Stimulated activated CD4-positive, alpha-beta T cell treated with anti-CD3 and anti-CD28 coated beads, Interleukin-4, amount 100 ng/mL, for 48 hours (primary cell): ENCODE measurements at places on chromosomes 3 and 15.

DNA sequence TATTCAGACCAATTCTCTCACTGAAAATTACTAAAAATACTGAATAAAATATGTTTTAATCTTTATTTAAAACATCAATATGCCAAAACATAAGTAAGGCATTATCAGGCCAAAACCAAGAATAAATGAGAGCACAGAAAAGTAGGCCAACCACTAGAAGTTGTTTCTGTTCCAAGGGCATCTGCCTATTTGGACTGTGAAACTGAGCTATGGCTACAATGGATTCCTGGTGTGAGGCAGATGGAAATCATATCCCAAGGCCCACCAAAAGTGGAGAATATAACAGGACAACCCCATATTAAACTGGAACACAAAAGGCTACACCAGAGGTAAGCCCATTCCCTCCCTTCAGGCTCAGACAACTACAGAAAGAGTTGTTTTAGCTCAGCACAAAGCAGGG, 302.8 kb upstream of the IL12A start:
- no peak for DNase-seq

- DNase-seq: no peak
These were observed 189.2 kb downstream of the LPP start for GRCh38 chr3:188342991-188343732.

GRCh38 chr3:120151791-120152190, 57.5 kb upstream of the GSK3B start:
- no peak for DNase-seq

DNA sequence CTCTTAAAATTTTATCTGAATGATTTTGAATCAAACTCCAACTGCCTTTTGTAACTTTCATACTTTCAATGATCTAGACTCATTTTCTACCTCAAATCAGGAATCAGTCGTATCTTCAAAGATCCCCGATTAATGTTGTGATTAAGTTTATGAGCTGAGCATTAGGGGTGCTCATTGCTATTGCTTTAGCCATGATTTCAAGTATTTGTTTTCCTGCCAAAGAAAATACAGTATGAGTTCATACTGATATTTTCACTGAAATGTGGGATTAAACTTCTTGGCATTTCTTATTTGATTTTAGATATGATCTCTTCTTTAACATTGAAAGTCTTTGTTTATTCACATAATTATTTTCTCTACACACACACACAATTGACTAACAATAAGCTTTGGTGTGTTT, 785.6 kb downstream of the NTRK3 start:
- no peak for DNase-seq

GRCh38 chr15:62066663-62067447, at the start of gene C2CD4A:
Gene C2CD4A (plus strand): TSS chr15:62066977. CDS start chr15:62067614, 637 bp downstream.
- DNase-seq: peak; percentile 45

DNA sequence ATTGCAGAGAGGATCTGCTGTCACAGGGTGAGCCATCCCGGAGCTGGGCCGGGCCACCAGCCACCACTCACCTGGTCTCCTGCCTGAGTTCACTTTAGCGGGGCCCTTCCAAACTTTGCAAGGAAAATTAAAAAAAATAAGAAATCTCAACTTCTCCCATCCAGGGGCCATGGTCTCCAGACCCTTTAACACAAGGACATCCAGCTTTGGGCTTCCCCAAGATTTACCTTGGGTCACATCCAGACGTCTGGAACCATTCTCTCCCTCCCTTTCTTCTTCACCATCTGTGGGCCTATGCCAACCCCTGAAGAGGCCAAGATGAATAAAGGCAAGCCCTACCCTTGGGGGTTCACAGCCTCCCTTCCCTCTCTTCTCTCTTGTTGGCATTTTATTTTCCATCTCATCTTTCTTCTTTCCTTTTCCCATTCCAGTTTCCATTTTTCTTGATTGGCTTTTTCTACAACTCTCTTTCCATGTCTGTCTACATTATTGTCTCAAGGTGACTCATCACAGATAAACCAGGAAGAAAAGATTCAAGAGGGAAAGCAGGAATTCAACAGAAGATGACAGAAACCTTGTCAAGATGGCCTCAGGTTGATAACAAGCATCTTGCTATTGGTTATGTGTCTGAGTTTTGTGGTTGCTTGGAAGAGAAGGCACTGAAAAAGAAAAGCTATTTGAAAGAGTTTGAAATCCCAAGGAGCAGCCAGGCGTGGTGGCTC, 49.5 kb downstream of the ITGA11 start:
- DNase-seq: no peak

DNA sequence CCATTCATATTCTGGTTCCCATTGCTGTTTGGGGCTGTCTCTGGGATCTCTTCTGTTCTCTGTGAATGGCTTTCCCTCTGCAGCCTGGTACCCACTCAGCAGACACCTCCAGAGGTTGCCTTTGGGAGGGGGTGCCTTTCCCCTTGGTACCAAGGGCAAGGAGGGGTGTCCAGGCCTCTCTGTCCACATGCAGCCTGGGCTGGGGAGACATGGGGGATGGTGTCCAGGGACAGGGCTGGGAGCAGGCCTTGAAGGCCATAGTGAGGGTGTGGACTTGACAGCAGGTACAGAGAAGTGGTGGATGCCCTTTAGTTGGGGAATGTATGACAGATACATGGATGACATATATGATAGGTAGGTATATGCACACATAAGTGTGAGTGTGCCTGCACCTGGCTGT, 83.7 kb downstream of the PLXNA1 start:
- no peak for DNase-seq

DNA sequence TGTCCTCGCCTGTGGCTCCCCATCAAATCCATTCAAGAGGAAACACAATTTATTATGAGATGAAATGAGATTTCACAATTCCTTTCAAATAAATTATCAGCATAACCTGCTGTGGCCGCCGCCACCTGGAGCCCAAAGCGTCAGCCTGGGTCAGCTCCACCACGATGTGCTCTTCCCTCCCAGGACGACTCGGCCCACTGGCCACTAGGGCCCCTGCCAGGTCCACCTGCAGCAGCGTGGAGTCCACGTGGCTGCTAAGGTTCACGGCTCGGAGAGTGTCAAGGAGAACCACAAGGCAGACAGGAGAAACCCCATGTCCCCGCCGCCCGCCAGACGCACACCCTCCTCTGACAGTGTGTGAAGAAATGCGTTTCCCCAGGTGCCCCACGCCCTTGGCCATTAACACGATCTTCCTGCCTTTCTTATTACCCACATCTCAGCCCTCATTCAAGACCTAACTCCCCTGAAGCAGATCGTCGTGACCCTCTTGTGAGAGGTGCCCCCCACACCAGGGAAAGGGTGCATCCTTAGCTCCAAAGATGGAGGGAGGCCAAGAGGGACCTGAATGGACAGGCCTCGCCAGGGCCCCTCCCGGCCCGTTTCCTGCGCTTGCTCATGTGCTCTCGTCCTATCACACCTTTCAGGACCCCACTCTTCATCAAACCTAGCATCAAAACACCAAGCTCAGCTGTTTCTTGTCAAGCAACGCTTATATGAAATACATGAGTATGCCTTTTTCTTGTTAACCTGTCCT, 80.6 kb downstream of the OCA2 start:
- DNase-seq: no peak

DNA sequence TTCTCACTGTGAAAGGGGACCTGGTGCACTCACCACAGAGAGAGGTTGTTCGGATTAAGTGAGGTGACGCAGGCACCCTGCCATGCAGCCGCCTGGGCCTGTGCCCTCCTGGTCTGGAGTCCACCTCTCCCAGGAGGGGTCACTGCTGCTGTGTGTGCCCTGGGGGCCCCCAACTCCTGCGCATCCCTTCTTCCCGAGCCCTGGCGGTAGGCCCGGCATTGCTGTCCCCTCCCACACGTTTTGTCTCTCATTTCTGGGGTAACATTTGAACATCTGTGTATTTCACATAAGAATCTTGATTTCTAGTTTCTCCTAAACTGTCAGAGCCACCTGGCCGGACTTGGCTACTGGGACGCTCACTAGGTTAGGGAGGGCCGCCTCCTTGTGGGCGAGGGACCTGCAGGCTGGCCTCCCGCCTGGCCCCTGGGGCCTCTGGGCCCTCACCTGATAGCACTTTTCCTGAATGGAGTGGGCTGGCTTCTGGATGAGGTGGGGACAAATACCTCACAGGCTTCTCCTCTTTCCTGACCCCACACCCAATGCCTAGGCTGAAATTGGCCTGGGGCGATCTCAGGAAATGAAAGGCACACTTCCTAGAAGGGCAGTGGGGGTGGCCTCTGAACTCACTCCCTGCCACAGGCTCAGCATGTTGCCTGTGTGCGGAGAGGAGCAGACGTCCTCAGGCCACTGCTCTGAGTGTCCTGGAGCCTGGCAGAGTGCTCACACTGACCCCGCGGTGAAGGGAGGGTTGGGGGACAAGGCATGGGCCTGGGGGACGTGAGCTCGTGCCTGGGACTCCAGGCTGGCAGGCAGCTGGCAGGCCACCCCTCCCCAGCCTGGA, 104.2 kb upstream of the PRR23E start:
- no peak for DNase-seq

- no peak for DNase-seq
These were observed 691.7 kb upstream of the CBLB start for GRCh38 chr3:106560451-106560966.

DNA sequence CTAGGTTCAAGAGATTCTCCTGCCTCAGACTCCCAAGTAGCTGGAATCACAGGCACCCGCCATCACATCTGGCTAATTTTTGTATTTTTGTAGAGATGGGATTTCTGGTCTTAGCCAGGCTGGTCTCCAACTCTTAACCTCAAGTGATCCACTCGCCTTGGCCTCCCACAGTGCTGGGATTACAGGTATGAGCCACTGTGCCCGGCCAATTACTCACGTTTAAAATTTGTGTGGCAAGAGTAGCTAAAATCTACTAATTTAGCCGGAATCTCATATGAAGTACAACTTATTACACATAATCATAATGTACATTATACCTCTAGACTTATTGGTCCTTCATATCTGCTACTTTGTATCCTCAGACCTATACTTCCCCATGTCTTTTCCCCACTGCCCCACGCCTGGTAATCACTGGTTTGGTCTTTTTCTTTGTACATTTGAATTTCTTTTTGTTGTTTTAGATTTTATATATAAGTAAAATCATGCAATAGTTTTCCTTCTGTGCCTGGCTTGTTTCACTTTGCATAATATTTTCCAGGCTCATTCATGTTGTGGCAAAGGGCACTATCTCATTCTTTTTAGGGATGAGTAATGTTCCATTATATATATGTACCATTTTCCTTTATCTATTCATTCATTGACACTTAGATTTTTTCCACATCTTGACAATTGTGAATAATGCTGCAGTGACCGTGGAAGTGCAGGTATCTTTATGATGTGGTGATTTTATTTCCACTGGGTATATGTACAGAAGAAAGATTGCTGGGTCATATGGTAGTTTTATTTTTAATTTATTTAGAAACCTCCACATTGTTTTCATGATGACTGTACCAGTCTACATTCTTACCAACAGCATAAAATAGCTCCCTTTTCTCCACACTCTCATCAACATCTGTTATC, 605.0 kb upstream of the CBLB start:
- DNase-seq: peak; percentile 29
